ENCODE measurements at places on chromosomes 4 and X. TPM values are rescaled to one million over a fixed set of nuclear protein-coding genes. Genes with fewer than 3 reads are reported as not detected.
A peak's percentile ranks its signal among the peaks of the same experiment; 100 is the strongest.

- no peak overlapping the region for H3K4me3 ChIP-seq
- DNase-seq: no peak
- H3K27ac ChIP-seq: no peak overlapping the region
- no peaks in the 10 kb centered on the region for H3K4me1 ChIP-seq
- no peaks in the 10 kb centered on the region for H3K27me3 ChIP-seq
Observed at GRCh38 chrX:87105131-87105530, 412.5 kb upstream of the KLHL4 start.

DNA sequence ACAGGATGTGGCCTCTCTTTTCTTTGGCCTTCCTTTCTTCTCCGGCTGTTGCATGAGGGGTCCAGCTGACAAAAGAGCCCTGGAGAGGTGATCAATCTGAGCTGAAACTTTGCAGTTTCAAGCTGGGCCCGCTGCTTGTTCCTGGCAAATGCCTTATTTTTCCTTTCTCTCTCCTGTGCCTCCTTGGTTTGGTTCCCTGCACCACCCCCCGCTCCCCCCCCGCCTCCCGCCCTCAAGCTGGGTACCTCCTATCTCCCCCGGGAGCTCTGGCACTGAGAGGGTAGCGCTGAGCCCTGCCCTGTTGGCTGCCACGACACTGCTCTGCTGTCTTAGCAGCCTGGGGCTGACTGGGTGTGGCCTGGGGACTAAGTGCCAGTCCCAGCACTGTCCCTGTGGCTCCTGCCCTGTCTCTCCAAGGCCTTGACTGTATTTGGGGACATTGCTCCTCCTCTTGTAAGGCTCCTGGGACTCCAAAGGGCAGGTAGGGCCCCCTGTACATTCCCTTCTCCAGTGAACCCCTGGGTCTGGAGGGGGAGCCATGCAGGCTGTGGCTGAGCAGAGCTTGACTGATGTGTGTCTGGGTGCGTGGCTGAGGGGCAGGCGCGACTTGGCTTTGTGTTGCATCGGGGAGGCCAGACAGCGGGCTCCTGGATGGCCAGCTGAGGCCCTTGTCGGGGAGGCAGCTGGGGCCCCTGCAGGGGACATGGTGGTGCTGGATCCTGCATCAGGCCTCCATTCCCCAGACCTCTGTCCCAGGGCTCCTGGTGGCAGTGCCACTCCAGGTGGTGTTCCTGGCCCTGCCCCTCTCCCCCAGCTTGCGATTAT lies 1.1 kb downstream of the PLXNA3 start:
- peak overlapping the region; percentile 36 for H3K27ac ChIP-seq
- peaks cover 6% of the 10 kb centered on the region for H3K4me1 ChIP-seq
- DNase-seq: peak; percentile 67
- H3K36me3 ChIP-seq: no peaks in the 10 kb centered on the region

DNA sequence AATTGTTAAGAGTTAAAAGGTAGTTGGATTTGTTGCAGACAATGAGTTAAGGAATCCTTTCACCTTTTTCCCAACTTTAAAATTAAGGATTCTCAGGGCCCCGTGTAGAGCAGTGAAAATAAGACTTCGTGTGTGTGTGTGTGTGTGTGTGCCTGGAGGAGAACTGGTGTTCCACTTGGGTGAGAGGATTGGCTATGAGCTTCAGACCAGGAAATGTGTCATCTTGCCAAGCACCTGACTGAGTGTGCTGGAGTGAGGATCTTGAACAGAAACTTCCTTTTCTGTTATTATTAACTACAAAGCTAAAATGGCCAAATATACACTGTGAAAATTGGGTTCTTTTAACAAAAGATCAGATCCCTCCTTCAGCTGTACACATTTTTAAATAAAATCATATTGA lies 113.1 kb upstream of the VCX2 start:
- no peak overlapping the region for H3K27ac ChIP-seq
- no peaks in the 10 kb centered on the region for H3K4me1 ChIP-seq
- H3K27me3 ChIP-seq: no peaks in the 10 kb centered on the region
- H3K36me3 ChIP-seq: no peaks in the 10 kb centered on the region
- DNase-seq: peak; percentile 41

- H3K27me3 ChIP-seq: no peaks in the 10 kb centered on the region
- H3K27ac ChIP-seq: no peak overlapping the region
- no peak for DNase-seq
- H3K4me1 ChIP-seq: no peaks in the 10 kb centered on the region
- no peaks in the 10 kb centered on the region for H3K36me3 ChIP-seq
- H3K4me3 ChIP-seq: no peak overlapping the region
Observed at GRCh38 chr4:77848508-77848907, 14.1 kb upstream of the MRPL1 start.

GRCh38 chr4:98620087-98620784 lies 38.2 kb downstream of the TSPAN5 start:
- H3K27me3 ChIP-seq: no peaks in the 10 kb centered on the region
- H3K4me3 ChIP-seq: no peak overlapping the region
- DNase-seq: no peak
- peaks cover 7% of the 10 kb centered on the region for H3K4me1 ChIP-seq

DNA sequence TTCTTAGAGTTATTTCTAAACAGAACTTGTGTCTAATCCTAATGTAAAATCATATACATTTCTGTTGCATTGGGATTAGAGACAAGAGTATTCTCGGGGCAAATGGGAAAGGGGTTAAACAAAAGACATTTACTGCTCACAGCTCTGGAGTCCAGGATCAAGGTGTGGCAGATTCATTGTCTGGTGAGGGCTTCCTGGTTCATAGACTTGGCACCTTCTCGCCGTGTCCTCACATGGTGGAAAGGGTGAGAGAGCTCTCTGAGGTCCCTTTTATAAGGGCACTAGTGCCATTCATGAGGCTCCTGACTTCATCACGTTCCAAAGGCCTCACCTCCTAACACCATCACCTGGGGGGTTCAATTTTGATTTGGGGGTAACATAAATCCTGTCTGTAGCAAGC lies 90.3 kb upstream of the PRKX start:
- DNase-seq: no peak
- no peaks in the 10 kb centered on the region for H3K36me3 ChIP-seq
- H3K27me3 ChIP-seq: no peaks in the 10 kb centered on the region
- H3K4me3 ChIP-seq: no peak overlapping the region

DNA sequence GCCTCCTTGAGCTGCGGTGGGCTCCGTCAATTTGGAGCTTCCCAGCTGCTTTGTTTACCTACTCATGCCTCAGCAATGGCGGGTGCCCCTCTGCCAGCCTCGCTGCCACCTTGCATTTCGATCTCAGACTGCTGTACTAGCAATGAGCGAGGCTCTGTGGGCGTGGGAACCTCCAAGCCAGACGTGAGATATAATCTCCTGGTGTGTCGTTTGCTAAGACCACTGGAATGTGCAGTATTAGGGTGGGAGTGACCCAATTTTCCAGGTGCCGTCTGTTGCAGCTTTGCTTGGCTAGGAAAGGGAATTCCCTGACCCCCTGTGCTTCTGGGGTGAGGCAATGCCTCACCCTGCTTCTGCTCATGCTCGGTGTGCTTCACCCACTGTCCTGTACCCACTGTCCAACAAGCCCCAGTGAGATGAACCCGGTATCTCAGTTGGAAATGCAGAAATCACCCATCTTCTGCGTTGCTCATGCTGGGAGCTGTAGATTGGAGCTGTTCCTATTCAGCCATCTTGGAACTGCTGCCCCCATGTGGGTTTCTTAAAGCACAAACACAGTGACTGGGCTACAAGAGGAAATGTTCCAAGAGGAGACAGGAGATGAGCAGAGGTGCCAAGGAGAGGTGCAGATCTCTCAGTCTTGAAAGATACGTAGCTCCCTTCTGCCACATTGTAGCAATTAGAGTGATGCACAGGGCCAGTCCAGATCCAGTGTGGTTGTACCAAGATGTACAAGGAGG lies 193.0 kb upstream of the IGFBP7 start:
- no peaks in the 10 kb centered on the region for H3K36me3 ChIP-seq
- H3K4me3 ChIP-seq: no peak overlapping the region
- no peaks in the 10 kb centered on the region for H3K27me3 ChIP-seq
- DNase-seq: peak; percentile 21

CT55 gene
- total RNA-seq: not detected

Data from thyroid gland (tissue), 4 donors.